Inflammatory macrophage treated with lipopolysaccharide for 1 hour (primary cell): ENCODE measurements at places on chromosomes 2 and 18.

DNA sequence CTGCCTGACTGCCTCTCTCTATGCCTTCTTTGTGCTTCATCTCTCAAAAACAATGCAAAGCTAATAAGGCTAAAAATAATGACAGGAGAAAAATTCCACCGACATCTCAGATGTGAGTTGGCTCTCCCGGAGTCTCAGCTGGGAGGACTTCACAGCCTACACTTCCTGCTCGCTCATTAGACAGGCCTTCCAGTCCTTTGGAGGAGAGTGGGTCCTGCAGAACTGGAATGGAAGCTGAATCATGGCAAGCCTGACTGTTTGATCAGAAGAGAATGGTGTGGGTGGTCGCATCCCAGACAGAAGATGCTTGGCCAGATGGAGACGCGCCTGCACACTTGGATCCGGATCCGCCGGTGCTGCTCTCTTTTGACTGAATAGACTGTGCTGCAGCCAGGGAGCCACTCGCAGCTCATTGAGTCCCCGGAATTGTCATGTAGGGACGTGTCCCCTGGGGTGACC lies 49.7 kb downstream of the TRIB2 start:
- DNase-seq: no peak

- DNase-seq: peak; percentile 50
Measured at GRCh38 chr2:179263446-179264367, 925 bp downstream of the SESTD1 start.

DNA sequence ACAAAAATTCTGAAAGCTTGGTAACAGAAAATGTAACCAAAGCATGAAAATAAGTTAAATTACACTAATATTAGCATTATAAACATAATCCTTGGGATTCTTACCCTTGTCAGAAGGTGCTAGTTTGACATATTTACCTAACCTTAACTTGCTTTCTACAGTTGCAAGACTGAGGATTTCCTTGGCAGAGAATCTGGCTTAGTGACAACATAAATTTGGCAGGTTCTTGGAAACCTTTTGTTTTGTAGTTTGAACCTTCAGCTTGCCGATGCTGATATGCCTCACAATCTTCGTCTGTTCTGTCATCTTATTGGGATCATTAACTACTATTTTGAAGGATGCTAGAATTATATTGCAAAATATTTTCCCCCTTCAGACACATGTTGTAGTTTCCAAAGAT lies 3.4 kb downstream of the XIRP2 start:
- no peak for DNase-seq

DNA sequence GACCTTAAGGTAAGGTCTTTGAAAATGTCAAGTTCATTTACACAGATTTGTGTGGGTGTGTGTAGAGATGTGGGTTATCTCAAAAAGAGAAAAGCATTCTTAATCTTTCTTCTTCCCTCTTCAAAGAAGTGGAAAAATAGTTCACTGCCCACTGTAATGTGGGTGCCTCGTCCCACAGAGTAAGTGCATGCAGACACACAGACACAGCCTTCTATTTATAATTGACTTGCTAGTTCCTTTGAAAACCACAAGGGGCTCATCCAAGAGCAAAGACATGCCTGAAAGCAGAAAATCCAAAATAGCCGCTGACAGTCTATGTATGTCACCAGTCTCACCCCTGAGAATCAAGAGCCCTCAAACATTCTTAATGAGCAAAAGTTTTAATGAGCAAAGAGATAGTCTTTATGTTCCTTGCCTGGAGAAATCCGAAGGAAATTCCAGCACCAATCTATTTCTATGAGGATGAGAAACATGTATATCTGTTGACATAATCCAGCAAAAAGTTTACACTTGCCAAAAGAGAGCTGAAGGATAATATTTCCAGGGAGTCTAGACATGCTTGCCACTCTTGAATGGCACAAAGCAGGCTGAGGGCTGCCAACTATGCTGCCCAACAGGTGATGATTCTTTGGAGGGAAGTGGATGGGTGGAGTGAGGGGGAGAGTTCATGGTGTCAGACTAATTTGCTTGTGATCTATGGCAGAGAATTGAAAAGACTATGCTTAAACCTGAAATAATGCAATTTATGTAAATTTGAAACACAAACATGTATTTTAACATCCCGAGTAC lies 93.9 kb downstream of the ACVR1 start:
- DNase-seq: no peak

- no peak for DNase-seq
Measured at GRCh38 chr2:26727641-26728561, 35.4 kb downstream of the KCNK3 start.

DNA sequence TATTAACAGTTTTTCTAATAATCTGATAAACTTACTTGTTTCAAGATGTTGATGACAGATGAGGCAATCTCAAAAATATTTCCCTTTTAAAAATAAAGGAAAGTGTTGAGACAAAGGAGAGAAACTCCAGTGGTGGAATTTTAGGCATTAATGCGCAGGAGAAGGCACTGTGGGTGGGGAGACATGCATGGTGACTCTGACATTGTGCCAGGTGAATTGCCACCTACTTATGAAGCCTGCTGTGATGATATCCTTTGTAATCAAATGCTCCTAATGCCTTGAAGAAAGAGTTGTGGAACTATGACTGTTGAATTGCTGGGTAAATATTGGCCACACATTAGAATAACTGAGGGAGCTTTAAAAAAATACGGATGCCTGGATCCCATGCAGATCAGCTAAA lies 101.4 kb downstream of the PLA2R1 start:
- DNase-seq: no peak

DNA sequence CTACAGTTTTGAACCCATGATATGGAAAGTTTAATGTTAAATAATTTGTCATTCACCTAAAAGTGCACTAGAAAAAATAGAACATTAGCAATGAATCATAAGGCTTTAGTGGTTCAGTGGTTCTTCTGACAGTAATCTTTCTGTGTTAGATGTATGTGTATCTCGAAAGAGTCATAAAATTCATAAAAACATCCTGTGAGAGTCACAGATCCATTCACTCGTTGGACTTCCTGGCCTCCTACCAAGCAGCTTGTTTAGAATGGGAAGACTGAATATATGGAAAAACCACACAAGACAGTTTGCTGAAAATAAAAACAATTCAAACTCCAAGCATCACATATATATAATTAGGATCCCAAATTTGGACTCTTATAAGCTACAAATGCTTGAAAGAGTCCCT lies 34.8 kb downstream of the ADNP2 start:
- no peak for DNase-seq

DNA sequence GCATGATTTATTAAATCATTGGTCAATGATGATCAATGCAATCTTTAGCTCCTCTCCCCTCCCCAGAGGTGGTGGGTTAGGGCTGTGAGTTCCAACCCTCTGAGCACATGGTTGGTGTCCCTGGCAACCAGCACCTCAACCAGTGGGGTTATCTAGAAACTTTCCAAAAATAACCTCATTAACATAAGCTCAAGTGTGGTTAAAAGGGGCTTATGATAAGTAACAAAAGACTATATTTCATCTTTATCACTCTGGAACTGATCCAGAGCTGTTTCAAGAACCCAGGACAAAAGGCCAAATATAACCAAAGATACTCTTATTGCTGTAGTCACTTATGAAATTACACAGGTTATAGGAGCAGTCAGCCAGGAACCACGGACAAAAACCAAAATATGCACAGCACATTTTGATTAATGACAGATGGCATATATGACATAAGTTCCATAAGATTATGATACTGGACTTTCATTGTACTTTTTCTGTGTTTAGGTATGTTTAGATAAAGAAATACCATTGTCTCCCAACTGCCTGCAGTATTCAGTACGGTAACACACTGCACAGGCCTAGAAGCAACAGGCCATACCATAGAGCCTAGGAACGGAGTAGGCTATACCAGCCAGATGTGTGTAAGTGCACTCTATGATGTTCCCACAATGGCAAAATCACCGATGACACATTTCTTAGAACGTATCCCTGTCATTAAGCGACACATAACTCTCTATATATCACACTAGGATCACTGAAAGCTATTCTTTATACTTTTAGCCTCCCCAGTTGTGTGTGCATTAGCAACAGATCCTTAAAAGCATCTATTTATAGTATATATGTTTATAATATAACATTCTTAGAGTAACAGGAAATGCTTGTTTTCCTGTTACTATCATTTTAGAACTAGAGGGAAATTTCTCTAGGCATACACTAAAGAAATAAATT lies 31.9 kb downstream of the KIDINS220 start:
- no peak for DNase-seq

DNA sequence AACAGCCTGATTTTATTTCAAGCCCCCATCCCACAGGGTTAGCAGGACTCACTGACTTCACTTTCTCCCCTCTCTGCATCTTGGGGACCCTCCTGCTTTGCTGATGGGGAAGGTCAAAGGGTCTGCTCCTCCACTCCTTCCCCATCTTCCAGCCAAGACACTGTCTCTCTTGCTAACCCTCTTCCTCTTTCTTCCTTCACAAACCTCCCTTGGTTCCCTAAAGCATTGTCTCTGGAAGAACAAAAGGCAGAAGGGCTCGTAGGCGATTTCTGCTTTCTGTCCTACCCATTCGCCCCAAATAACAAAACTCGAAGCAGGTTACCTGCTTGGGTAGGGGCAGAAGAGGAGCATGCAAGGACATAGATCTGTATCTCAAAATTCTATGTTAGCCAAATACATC lies 5.5 kb upstream of the SLC4A3 start:
- DNase-seq: peak; percentile 23

- no peak for DNase-seq
Measured at GRCh38 chr2:241109210-241110088, 7.4 kb upstream of the MTERF4 start.
